ENCODE measurements at places on chromosomes 11 and 22.

DNA sequence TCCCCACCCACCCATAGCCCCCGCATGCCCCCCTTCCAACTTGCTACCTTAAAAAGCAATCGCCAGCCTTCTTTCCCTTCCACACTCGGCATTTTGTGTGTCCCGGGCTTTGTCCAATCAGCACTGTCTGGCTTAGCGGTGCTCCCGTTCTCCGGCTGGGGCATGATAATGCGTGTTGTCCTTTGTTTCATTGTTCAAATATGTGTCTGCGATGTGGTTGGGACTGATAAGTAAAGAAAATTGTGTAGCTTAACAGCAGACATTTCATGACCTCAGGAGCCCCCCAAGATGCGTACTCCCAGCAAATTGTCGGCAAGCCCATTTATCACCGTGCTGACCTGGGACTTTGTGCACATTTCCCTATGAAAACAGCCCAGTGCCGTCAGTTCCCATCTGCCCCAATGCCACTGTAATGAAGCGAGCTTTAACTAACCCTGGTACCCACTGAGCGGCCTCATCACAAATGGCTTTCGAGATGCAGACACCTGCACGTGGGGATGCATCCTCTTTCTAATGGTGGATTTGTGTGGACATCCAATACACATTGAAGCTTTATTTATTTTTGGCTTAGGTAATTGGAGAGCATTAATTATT lies 167.0 kb upstream of the E2F8 start:
- DNase-seq: no peak

DNA sequence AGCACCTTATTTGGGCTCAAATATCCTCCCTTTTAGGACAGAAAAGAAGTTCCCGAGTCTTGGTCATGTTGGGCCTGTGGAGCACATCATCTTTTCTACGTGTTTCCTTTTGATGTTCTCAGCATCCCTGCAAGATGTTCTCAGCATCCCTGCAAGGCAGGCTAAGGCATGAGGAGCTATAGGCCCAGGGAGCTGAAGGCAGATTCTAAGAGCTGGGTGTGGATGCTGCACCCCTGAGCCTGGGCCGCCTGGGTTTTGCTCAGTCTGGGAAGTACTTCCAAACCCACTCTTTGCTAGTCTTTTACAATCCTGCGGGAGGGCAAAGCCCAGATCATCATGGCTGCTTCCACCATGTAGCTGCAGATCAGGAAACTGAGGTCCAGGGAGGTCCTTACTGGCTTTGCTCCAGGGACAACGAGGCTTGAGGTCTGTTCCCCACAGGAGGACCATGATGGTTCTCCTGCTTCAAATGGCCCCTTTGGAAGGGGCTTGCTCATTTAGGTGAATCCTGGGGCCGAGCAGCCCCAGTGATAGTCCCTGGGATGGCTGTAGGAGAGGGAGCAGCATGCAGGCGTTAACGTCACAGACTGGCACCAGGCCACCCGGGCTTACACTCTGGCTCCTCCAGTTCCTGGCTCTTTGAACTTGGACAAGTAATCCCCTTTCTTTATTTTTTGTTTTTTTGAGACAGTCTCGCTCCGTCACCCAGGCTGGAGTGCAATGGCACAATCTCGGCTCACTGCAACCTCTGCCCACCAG lies 10.6 kb downstream of the LRRC75B start:
- no peak for DNase-seq

- DNase-seq: no peak
These were observed 81.0 kb upstream of the SNX19 start for GRCh38 chr11:130997278-130997677.

DNA sequence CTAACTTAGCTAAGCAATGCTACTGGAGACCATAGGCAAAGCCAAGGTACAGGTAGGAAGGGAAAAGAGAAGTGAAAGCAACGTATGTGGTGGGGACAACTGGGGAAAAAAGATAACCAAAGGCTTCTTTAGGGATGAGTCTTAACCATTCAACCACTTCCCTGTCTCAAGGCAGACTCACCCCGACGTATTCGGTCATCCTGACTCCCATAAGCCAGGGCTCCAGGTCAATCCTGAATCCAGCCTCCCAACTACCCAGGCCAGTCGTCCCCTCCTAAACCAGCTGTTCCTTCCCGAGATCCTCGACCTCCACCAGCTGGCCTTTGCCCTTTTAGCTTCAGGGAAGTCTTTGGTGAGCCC lies 330 bp downstream of the ACP2 start:
- no peak for DNase-seq

DNA sequence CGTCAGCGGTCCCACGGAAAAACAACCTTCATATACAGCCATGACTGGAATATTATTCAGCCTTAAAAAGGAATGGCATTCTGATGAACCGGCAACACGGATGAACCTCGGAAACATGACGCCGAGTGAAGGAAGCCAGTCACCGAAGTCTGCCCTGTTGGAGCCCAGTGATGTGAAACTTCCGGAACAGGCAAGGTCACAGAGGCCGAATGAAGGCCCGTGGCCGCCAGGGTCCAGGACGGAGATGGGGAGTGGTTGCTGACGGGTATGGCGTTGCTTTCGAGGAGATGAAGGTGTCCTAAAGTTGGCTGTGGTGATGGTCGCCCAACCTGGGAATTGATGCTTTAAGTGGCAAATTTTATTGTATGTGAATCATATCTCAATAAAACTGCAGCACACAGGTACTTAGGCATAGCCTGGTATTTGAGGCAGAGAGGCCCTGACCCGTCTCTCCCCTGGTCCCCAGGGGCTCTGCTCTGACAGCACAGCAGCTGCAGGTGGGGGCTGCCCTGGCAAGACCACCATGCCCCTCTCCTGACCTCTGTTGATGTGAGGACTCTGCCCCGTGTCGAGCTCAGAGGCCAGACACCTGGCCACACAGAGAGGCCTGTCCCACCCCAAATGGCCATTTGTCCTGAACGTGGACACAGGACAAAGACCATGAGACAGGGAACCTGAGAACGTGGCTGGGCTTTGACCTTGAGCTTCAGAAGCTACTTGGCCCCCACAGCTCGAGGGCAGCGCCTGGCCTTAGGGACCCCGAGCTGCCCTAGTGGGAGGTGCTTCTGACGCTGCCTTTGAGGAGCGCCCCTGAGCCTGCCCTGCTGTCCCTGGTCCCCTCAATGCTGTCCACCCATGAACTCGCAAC lies 1090.8 kb downstream of the BRD1 start:
- DNase-seq: no peak

- no peak for DNase-seq
These were observed 19.1 kb downstream of the PKNOX2 start for GRCh38 chr11:125183641-125184040.

- no peak for DNase-seq
These were observed 100.6 kb downstream of the WNT7B start for GRCh38 chr22:45876136-45877035.

GRCh38 chr11:116976941-116977570 lies 121.2 kb downstream of the SIK3 start:
- DNase-seq: no peak

DNA sequence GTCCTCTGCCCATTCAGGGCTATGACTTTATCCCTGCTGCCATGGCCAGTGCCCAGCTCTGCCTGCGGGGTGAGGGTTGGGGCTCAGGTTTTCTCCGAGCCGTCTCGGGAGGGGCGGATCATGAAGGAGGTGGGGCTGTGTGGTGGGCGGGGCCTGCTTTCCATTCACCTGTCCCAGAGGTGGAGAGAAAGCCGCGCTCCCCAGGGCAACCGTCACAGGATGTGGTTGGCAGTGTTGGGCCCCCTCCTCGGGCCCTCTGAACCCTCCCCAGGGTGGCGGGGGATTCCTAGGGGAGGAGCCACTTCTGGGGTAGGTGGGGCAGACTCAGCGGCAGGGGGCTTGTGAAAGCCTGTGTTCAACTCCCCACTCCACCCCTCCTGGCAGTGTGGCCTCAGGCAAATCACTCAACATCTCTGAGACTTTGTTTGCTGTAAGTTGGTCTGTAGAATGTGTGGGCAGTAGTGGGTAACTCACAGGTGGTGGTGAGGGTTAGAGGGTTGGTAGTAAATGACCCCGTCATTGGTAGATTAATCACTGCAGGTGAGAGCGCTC lies 50.3 kb downstream of the CD6 start:
- DNase-seq: no peak

GRCh38 chr22:47299211-47299862 lies 536.9 kb downstream of the TBC1D22A start:
- no peak for DNase-seq

GRCh38 chr11:34928268-34928959 lies 12.0 kb downstream of the PDHX start:
- no peak for DNase-seq

GRCh38 chr11:862081-862661 lies 19.5 kb downstream of the TSPAN4 start:
- no peak for DNase-seq

DNA sequence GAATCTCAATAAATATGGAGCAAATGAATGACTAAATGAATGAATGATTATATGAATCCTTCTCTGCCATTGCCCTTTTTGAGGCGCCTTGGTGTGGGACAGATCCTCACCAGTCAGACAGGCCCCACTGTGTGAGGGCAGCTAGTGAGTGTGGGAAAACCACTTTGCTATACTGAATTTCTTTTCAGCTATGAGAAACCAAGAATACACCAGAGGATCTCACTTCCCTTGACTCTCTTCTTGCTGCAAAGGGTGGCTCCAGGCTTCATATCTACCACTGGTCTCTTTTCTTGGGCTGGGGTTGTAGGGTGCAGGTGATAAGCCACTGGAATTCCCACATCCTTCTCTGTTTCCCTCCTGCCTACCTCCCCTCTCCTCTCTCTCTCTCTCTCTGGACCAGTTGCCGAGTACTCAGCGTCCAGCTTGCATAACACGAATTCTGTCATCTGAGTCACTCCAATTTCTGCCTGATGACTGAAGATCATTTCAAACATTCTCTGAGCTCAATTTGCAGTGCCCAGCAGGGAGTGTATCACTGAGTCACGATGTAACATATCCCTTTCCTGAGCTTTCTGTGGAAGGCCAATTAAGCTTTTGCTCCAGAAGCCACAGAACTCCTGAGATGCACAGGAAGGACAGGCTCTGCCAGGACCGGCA lies 304.3 kb upstream of the NCAM1 start:
- no peak for DNase-seq

GRCh38 chr11:106694501-106694900 lies 323.8 kb downstream of the GUCY1A2 start:
- DNase-seq: no peak

DNA sequence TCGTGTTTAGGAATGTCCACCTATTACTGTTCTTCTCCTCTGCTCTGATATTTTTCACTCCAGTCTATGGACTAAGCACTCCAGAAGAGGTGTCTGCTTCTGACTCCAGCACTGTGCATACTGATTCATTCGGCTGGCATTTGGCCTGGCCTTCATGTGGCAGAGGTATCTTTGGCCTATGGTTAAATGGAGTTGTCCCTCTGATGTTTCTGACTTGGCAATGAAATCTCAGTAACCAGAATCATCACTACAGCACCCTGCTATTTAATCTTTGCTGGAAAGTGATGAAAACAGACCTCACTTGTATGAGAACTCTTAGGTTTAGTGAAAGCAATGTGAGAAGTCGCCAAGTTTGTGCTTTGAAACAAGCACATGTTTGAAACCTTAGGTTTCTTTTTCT lies 155.2 kb downstream of the MAML2 start:
- DNase-seq: no peak

- DNase-seq: peak; percentile 71
These were observed 19.6 kb upstream of the CCDC134 start for GRCh38 chr22:41780746-41781505.

GRCh38 chr11:116422556-116422955 lies 350.2 kb downstream of the BUD13 start:
- no peak for DNase-seq

DNA sequence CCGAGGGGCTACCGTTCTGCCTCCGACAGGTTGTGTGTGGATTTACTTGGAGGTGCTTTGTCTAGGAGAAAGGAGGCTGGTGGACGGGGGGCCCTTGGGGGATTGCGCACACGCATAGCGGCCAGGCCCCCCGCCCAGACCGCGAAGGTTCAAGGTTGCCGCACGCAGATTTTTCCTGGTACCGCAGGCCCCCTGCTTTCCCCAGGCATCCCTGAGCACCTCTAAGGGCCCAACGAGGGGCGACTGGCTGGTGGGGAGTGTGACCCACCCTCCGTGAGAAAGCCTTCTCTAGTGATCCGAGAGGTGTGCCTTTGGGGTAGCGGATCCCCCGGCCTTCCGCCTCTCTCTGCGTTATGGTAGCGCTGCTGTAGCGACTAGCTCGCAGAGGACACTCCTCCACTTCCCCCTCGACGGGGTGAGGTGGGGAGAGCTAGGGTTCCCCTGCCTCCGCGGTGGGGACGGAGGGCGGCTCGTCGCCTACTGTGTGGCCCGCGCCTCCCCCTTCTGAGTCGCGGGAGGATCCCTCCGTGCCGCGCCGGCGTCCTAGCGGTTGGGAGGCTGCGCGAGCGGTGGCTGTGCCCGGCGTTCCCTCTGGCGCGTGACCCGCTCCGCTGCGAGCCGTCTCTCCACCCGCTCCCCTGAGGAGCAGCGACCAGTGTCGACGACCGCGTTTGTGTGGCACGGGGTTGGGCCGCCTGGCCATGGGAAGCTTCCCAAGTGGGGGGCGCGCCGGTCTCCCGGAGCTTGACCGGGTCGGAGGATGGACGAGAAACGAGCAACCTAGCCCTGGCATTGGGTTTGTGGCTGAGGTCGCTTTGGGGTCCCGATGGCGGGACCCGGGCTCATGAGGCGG lies 3900.0 kb upstream of the OR11H1 start:
- DNase-seq: no peak

GRCh38 chr11:63768237-63769041 lies at the start of gene ZFTA:
Gene ZFTA (minus strand): TSS chr11:63768775. CDS start chr11:63768622, 153 bp downstream.
- DNase-seq: peak; percentile 40

GRCh38 chr11:123069908-123070821 lies 8.2 kb upstream of the HSPA8 start:
- no peak for DNase-seq

DNA sequence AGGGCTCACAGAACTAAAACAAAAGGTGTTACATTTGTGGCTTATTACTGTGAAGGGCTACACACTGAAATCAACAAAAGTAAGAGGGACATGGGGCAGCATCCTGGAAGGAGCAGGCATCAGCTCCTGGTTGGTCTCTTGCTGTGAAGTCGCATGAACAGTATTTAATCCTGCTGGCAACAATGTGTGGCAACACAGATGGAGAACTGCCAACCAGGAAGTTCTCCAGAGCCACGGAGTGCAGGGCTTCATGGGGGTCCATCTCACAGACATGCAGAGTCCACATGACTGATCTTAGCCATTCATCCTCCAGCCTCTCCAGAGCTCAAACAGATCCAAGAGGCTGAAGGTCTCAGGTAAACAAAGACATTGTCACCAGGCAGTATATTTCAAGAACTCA lies 32.8 kb upstream of the FGF3 start:
- no peak for DNase-seq

DNA sequence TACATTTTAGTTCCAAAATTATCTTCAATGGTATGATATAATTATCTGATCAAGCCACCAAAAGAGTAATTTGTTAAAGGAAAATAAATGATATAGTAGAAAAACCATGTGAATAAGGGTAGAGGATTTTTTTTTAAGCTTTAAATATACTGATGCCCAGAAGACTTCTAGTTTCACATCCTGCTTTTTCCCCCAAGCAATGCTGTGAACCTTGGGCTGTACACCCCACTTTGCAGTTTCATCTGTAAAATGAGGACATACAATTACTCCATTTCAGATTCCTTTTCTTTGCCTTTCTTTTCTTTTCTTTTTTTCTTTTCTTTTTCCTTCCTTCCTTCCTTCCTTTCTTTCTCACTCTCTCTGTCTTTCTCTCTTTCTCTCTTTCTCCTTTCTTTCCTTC lies 1125.4 kb downstream of the DLG2 start:
- no peak for DNase-seq

Measured in GDM1 (cell line).